ENCODE measurements at places on chromosomes 16 and 17.

- no peak for DNase-seq
Observed at GRCh38 chr17:19295473-19296135, 58.4 kb downstream of the EPN2 start.

- DNase-seq, result peak; percentile 51
Observed at GRCh38 chr17:73255671-73256181, 6.0 kb downstream of the CPSF4L start.

DNA sequence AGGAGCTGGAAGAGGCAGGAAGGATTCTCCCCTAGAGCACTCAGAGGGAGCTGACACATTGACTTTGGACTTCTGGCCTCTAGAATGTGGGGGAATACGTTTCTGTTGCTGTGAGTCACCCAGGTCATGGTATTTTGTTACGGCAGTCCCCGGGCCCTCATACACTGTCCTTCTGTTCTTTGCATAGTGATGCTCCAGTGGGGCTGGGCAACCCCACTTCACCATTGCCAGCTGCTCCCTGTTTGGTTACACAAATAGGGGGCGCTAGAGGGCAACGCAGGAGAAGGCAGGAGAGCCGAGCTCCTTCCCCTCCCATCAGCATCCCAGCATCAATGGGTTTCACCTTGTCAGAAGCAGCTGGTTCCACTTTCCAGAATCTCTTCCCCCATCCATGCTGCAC is 257.7 kb upstream of the FOXF1 start:
- peak; percentile 27 for DNase-seq

DNA sequence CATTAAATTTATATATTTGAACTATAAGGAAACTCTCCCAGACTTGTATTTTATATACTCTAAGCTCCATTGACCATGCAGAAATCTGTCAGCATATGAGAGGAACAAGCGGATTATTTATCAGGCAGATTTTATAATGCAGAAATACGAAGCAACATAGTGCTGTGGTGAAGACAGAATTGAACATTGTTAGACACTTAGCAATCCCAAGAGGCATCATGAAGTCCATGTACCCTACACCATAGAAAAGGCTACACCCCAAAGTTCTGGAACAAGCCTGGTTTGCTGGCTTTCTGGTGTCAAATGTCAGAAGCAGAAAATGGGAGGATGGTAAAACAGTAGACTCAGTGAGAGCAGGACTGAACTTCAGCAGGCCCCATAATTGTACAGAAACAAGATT is 241.1 kb downstream of the PRKCA start:
- DNase-seq, result no peak

DNA sequence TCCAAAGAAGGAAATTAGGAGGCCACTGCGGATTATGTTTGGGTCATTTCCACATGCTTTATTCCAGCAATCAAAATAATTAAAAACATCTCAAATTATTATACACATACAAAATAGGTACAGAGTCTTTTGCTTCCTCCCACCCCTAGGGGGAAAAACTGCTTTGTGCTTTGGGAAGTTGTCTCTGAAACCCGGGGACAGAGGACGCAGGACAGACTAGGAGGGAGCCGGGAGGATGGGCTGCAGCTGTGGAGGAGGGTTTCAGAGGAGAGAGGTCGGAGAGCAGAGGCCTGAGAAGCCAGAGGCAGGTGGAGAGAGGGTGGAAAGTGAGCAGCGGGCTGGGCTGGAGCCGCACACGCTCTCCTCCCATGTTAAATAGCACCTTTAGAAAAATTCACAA is 17.4 kb downstream of the COL1A1 start:
- no peak for DNase-seq

DNA sequence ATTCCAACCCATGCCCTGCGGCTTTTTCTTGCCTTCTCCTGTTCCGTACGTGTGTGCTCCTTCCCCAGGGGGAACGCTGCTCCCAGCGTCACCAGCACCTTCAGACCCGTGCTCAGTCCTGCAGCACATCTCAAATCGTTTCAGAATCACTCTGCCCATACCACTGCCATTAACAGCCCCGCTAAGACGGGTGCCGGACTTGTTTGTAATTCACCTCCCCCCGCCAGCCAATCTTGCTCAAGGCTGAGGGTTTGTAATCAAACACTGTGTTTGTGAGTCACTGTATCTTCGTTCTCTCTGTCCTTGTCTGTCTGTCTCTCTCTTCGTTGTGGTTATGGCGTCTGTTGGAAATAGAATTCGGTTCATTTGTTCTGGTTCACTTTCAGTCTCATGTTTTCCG is 17.3 kb downstream of the CARD14 start:
- no peak for DNase-seq

DNA sequence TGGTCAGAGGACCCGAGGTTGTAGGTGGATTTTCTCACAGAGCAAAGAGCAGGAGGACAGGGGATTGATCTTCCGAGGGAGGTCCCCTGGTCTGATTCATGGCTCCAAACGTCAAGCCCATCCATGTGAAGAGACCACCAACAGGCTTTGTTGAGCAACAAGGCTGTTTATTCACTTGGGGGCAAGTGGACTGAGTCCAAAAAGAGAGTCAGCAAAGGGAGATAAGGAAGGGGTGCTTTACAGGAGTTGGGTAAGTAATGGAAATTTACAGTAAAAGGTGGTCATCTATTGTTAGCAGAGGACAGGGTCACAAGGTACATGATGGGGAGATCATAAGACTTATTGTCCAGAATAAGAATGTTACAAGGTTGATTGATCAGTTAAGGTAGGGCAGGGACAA is 2285.8 kb downstream of the TP53TG3F start:
- no peak for DNase-seq

GRCh38 chr17:69828087-69828486 is 246.9 kb upstream of the KCNJ16 start:
- no peak for DNase-seq

DNA sequence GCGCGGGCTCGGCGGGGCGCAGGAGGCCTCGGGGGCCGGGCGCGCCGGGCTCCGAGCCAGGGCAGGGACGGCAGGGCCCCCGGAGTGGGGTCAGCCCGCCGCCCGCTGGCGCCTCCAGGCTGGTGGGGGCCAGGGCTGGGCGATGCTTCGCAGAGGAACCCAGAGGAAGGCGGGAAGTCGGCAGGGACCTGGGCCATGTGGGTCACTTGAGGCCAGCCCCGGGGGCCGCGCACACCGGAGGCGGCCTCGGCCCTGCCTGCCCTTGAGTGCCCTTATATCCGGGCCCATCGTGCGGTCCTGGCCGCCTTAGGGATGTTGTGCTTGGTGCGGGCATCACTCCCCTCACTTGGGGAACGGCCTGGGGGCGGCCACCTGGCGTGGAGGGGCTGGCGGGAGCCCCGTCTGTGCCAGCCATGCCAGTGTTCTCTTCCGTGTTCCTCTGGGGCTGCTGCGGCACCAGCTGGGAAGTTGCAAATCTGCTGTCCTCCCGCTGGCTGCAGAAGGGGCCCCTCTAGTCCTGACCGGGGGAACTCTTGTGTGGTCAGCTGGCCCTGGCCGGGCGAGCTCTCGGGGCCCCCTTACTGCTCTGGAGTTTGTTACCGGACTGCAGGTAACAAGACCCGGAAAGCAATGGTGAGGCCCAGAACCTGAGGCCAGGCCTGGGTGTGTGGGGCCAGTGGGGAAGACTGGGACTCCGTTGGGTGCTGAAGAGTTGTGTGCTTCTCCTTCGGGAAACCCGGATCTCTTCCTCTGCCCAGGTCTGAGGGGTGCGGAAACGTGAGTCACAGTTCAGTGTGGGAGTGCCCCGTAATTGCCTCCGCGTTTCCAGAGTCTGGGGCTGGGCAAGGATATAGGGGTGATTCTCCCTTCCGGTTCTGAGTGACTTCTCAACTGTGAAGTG is 849 bp downstream of the CAPN15 start:
- peak; percentile 85 for DNase-seq

DNA sequence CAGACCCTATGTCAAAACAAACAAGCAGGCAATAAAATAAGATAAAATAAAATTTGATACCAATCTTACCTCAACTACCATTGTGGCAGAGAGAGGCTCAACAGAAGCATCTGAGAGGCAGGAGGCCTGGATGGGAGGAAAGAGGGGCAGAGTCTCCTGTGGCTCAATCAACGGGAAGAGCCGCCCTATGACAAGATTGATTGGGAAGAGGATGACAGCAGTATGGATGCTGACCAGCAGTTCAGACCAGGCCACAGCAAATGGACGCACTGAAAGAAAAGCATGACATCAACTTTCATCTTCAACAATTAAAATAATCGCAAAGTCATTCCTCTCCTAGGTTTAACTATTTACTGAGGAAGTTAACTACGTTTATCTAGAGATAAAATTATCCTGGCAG is 47.4 kb downstream of the PKD1L3 start:
- no peak for DNase-seq

DNA sequence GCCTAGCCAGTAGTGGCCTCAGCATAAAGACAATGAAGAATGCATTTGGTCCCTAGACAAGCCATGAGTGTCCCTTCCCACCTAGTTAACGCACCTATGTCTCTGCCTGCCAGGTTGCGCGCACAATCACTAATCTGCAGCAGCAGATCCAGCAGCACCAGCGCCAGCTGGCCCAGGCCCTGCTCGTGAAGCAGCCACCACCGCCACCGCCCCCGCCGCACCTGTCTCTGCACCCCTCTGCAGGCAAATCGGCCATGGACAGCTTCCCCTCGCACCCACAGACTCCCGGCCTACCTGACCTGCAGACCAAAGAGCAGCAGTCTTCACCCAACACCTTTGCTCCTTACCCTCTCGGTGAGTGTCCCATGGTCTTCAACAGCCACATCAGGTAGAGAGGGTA is 41.8 kb downstream of the TMC6 start:
- no peak for DNase-seq

- DNase-seq, result no peak
Observed at GRCh38 chr17:67390646-67391361, 13.7 kb downstream of the PITPNC1 start.

GRCh38 chr16:89335803-89336485 is 118.4 kb downstream of the ZNF778 start:
- no peak for DNase-seq

GRCh38 chr16:30636599-30636998 is 14.2 kb upstream of the PRR14 start:
- no peak for DNase-seq

DNA sequence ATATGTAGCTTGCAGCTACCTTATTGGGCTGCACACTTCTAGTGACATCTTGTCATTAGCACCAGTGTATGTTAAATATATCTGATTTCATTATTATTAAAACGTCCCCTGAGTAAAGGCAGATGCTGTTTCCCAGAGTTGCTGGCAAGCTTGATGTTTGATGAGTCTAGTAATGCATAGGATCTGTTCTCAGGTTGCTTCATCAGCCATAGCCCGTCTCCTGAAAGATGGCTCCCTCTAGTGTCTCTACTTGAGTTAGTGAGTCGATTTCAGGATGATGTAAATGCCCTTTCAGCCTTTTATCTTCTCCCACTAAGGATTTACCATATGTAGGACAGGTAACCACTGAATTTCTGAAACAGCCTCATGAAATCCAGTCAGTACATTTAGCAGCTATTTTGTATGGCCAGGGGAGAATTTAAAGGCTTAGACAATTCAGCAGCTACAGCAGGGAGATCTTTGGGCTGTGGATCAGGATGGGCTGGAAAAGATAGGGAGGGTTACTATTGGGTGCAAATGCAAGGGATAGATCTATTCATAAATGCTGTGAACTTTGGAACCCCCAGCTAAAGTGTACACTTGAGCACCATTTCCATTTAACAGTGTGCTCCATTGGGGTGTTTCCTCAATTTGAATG is 376.3 kb downstream of the CNTNAP4 start:
- DNase-seq, result no peak

GRCh38 chr16:72938795-72939164 is 109.1 kb downstream of the ZFHX3 start:
- peak; percentile 61 for DNase-seq

- no peak for DNase-seq
Observed at GRCh38 chr17:50565402-50566350, 5.2 kb downstream of the CACNA1G start.

DNA sequence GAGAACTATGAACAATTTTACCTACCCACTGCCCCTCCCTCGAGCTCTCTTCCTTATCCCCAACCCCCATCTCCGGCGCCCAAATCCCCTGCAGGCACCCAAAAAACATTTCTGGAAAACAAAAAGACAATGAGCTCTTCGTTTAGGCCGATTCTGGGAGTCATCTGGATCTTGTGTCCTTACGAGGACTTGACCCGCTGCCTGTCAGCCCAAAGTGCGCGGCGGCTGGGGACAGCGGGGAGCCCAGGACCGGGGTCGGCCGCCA is 524 bp downstream of the STRADA start:
- DNase-seq, result no peak

- DNase-seq, result no peak
Observed at GRCh38 chr17:78884148-78884825, 18.7 kb downstream of the CEP295NL start.

- DNase-seq, result no peak
Observed at GRCh38 chr17:2958706-2959222, 104.6 kb downstream of the OR1D5 start.

- DNase-seq, result no peak
Observed at GRCh38 chr16:67518676-67519075, 10.0 kb upstream of the RIPOR1 start.

- DNase-seq, result no peak
Observed at GRCh38 chr17:28154214-28154613, 111.7 kb downstream of the NLK start.

- DNase-seq, result no peak
Observed at GRCh38 chr16:53999841-54000240, 286.7 kb downstream of the IRX3 start.

GRCh38 chr17:55155856-55156560 is 108.8 kb upstream of the HLF start:
- no peak for DNase-seq

DNA sequence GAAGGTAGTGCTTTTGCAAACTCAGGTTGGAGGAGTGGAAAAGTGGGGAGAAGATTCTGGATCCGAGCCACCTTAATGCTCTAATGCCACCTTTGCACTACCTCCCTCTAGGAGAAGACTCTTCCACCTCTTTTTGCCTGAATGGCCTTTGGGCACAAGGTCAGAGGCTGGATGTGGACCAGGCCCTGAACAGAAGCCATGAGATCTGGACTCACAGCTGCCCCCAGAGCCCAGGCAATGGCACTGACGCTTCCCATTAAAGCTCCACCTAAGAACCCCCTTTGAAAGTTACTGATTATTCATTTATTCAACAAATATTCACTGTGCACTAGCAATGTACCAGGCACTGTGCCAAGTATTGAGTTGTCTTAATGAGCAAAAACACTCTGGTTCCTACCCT is 3.2 kb downstream of the SHBG start:
- no peak for DNase-seq

- DNase-seq, result no peak
Observed at GRCh38 chr17:6135996-6136395, 65.8 kb downstream of the WSCD1 start.

Measured in colonic mucosa (tissue), 4 donors.